Stimulated activated naive CD8-positive, alpha-beta T cell treated with anti-CD3 and anti-CD28 coated beads, Interleukin-15, amount 100 ng/mL, for 72 hours (primary cell): ENCODE measurements at places on chromosomes 3 and 15.
A peak's percentile ranks its signal among the peaks of the same experiment; 100 is the strongest.

- DNase-seq, result peak; percentile 45
Measured at GRCh38 chr15:99213187-99213811, 36.1 kb downstream of the TTC23 start.

- DNase-seq, result peak; percentile 17
Measured at GRCh38 chr15:71743861-71744382, 66.4 kb upstream of the NR2E3 start.

DNA sequence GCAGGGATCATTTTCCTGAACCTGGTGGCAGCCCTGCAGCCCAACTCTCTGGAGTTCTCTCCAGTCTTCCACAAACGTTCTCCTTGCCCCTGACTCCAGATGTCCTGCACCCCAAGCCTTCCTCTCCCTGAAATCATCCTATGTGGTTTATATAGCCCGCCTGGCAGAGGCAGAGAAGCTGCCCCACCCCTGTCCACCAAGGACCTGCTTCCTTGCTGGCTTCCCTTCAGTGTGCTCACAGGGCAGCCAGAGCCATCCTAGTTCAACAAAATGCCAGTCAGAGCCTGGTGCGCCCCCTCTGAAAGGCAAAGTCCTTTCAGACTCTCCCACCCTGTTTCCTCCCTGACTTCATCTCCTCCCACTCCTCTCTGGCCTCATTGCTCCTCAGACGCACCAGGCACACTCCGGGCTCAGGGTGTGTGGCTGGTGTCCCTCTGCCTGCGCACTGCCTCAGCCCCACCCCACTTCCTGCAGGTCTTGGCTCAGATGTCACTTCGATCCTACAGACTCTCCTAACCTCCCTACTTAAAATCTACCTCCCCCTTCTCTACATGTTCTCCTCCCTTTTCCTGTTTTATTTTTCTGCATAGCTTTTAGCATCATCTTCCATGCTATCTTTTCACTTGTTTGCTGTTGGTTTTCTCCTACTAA is 5.9 kb downstream of the KBTBD13 start:
- no peak for DNase-seq

DNA sequence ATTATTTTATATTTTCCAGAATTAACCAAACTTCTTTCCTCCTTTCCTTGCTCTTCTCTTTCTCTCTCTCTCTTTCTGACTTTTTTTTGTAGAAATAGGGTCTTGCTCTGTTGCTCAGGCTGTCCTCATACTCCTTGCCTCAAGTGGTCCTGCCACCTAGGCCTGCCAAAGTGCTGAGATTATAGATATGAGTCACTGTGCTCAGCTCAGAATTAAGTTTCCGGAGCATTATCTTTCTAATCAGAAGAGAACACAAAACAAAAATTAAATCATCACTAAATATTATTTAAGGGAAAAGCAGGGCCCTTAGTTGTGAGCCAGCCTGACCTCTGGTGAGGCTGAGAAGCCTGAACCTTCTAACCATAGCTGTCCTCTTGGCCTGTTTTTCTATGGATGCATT is 168.2 kb downstream of the SOX2 start:
- no peak for DNase-seq

GRCh38 chr3:33579840-33580239 is 138.2 kb downstream of the CLASP2 start:
- DNase-seq, result no peak

DNA sequence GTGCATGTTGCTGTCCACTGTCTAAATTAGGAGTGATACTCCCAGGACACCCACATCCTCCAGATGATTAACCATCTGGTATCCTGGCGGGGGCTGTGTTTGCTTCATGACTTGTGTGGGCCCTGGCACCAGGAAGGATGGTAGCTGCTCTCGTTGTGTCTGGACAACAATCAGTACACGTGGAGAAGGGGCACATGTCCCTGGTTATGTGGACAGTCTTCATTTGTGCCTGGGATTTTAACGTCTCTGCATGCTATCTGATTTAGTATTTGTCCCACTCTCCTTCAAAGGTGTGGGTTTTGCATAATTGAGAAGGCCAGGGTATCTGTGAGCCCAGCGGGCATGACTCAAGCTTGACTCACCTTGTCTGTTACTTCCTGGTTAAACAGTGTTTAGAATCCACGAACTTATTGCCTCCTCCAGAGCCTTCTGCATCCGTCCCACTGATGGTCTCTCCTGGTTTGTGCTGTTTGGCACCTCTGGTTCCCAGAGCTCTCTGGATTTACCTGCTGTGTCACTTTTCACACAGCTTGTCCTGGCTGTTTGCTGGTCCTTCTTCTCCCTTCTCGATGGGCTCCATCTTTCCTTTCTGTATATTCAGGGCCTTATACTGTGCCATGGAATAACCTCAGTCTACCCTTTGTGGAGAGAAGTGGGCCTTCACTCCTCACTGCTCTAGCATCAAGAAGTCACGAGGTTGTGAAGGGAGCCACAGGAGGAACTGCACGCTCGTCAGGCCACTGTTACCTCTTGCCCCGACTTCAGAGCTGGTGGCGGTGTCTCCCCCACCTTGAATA is 32.5 kb downstream of the ARNT2 start:
- no peak for DNase-seq

DNA sequence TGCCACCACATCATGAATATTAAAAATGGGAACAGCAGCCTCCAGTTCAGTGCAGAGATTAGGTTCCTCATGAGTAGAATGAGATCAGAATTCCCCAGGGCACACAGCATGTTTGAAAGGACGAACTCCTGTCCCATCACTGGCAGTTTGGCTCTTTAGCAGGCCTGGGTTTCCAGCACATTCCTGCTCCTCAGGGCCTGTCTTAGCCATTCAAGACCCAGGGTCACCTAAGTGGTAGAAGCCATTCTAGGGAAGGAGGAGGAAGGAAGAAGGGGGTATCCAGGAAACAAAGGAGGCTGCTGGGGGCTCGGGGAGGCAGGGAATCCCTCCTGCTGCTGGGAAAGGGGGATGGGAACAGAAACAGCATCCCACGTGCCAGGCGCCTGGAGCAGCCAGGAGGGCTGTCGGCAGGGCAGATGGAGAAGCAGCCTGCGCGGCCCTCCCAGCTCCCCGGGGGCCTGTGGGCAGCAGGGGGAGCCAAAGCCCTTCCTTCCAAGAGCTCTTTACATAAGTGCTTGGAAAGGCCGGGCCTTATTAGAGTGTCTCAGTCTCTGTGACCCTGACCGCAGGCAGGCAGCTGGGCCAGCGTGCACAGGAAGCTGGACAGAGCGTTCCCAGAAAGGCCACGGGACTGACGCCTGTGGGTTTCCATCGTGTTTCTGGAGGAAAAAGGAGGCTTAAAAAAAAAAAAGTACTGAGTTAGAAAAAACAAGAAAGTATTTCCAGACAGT is 24.7 kb downstream of the LOXL1 start:
- DNase-seq, result peak; percentile 73
